ENCODE measurements at places on chromosomes 2 and 18.
A peak's percentile ranks its signal among the peaks of the same experiment; 100 is the strongest.

DNA sequence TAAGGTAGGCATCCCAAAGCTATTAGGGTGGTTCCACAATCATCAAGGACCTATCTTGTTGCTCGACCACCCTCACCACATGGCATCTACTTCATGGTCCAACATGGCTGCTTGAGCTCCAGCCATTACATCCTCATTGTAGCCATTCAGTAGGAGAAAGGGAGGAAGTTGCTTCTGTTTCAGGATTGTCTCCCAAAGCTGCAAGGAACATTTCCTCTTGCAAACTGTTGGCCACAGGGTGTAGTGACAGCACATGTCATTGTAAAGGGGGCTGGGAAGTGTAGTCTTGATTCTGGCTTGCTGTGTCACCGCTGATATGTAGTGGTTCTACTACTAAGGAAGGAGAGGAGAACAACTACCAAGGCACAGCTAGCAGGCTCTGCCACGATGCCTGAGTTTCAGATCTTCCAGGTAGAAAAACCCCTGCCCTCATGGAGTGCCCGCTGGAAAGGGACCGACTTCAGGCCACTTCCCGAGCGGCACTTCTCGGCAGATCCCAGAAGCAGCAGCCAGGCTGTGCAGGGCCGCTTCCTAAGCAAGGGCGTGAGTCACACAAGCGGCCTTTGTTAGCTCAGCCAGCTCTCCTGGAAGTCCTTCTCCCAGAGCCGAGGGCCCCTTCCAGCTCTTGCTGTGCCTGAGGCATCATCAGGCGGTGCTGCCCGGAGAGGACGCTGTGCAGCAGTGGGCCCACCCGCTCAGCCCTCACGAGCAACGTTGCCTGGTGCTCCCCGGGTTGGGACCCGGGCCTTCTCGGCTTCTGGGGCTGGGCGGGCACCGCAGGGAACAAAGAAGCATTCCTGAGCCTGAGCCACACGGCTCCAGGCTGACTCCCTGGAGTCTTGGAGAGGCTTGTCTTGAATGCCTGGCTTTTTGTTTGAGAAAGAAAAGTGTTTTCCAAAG is 58.2 kb downstream of the HS6ST1 start:
- DNase-seq: peak; percentile 59

GRCh38 chr2:157032017-157032416 is 225.5 kb upstream of the GALNT5 start:
- peak; percentile 57 for DNase-seq

DNA sequence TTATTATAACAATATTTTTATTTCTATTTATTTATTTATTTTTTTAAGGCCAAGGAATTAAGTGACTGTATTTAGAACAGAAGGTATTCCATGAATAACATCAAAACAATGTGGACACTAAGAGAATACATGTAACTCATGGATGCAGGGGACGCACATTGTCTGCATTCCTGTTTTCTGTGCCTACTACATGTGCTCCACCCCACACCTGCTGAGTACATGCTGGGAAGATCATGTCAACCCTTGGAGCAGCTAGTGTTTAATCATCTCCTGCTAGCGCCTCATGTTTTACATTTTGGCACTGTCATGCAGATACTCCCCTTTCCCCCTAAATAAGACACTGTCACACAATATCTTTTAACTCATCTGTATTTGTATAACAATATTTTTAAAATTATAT is 29.3 kb downstream of the DPYSL5 start:
- no peak for DNase-seq

DNA sequence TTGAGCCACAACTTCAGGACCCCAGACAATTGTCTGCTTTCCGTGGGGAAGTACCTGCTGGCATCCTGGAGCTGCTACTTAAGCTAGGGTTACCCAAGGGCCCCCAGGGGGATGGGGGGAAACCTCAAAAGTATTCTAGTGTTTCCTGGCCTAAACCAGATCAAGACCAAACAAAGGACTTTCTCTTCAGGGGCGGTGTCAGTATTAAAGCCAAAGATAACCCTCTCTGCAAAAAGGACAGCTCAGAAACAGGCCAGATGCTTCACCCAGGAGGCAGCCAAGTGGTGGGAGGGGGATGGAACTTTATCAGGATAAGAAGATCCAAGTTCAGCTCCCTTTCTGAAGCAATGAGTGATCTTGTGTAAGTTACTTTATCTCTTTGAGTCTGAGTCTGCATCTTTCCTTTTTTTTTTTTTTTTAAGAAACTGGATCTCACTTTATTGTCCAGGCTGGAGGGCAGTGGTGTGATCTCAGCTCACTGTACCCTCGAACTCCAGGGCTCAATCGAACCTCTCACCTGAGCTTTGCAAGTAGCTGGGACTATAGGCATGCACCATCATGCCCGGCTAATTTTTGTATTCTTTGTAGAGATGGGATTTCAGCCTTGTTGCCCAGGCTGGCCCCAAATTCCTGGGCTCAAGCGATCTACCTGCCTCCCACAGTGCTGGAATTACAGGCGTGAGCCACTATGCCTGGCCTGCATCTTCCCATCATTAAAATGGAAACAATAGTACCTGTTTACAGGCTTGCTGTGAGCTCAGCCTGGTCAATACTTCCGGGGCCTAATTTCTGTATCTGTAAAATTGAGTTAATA is 151.8 kb upstream of the PTPRM start:
- DNase-seq: no peak

- DNase-seq: no peak
These were observed 650 bp downstream of the LHCGR start for GRCh38 chr2:48754874-48755273.

GRCh38 chr2:188291617-188292347 is at the start of gene GULP1:
Gene GULP1 (plus strand): TSS chr2:188291874. CDS start chr2:188477703, 185,829 bp downstream.
- peak; percentile 79 for DNase-seq

- DNase-seq: no peak
These were observed 70.6 kb upstream of the ODC1 start for GRCh38 chr2:10518470-10519393.

DNA sequence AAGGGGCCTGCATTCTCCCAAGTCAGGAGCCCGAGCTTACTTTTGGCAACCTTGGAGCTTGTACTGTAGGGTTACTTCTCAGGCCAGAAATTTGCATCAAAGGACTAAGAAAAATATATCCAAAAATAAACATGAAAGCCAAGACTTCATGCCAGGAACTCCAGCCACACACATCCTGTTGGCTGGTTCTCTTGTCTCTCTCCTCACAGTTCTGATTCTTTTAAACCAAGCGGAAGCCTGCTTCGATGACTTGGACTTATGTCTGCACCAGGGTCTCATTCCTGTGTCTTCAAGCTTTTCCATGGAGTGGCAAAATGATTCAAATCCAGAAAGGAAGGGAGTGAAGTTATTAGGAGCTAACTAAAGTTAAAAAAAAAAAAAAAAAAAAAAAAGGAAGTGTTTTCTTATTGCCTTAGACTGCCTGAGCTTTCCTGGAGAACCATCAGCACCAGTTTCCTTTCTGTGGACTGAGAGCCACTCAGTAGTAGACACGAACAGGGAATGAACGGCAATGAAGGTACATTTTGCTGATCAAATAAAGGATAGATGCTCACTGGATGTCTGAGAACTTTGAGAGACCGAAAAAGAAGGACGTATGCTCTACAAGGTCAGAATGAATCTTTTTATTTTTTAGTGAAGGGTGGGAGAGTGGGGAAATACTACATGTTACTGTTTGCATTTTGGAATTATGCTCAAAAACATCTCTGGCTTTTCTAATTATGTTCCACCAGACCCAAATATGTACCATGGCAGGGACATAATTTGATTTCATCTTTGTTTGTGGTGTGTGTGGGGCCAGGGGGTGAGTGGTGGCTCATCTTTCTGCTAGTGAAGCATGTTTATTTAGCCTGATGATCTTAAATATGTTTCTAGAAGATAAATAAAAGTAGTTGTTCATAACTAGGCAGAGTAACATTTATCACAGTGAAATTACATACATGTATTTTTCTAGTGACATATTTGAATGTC is 86.0 kb downstream of the RAPGEF4 start:
- DNase-seq: no peak

Measured in AG08396 (cell line).